ENCODE measurements at places on chromosomes 1 and 21. TPM values are rescaled to one million over a fixed set of nuclear protein-coding genes. Genes with fewer than 3 reads are reported as not detected.

Gene FCGR3A
- 41.7 TPM for total RNA-seq

Gene LPAR3
- total RNA-seq, result 0.22 TPM

Gene MR1
- 29.3 TPM for total RNA-seq

- DNase-seq, result no peak
These were observed 10.9 kb downstream of the SMAP2 start for GRCh38 chr1:40384413-40384762.

DNA sequence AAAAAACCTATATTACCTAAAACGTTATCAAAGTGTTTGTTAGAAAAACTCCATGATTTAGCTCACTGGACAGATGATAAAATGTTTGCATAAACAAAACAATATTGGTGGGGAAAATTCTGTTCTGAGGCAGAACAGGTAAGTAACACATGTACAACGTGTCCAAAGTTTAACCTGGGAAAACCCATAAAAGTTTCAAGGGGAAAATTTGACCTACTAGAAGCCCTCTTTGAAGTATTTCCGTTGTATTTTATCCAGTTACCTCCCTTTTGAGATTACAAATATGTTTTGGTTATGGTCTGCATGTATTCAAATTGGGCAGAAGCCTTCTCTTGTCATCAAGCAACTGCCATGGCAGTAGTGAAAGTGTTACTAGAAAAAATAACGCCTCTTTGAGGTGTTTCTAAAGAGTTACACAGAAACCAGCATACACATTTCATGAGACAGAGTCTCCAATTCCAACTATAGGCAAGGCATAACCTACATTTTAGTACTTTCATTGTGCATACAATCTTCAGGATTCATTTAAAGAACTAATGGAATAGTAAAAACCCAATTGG lies 58.0 kb upstream of the PDC start:
- no peak for DNase-seq

- no peak for DNase-seq
These were observed 68.1 kb downstream of the EDEM3 start for GRCh38 chr1:184686540-184686939.

DNA sequence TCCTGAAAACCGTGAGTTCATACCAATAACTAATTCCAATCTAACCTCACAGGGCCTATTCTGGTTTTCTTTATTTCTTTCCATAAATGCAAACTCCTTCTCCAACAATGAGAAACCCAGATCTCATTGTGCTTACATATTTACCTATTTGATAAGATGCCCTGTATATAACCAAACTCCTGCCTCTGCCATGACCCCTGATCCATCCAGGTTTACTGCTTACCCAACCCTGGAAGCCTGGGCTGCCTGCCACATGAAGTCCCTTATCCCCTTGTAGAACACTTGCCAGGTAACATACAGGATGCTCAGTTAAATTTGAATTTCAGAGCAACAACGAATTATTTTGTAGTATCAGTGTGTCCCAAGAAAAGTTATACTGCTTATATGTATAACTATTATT lies 766.1 kb downstream of the LTN1 start:
- no peak for DNase-seq
